ENCODE measurements at places on chromosomes 4 and X. TPM values are rescaled to one million over a fixed set of nuclear protein-coding genes. Genes with fewer than 3 reads are reported as not detected.

GLUD2 gene
- polyA plus RNA-seq: 0.62 TPM

ALB gene
- polyA plus RNA-seq: not detected

RAB33A gene
- 1.4 TPM for polyA plus RNA-seq

TMEM271 gene
- not detected for polyA plus RNA-seq

RAB39B gene
- 0.29 TPM for polyA plus RNA-seq

CA5B gene
- polyA plus RNA-seq: 3.5 TPM

NHSL2 gene
- polyA plus RNA-seq: 0.75 TPM

IQCM gene
- not detected for polyA plus RNA-seq

SULT1E1 gene
- not detected for polyA plus RNA-seq

SGMS2 gene
- polyA plus RNA-seq: 13.4 TPM

Data from IMR-90 (cell line).